CD4-positive, alpha-beta T cell treated with Interleukin-6 at 100 ng/mL for 8 hours (primary cell): ENCODE measurements at places on chromosomes 5 and 9.

DNA sequence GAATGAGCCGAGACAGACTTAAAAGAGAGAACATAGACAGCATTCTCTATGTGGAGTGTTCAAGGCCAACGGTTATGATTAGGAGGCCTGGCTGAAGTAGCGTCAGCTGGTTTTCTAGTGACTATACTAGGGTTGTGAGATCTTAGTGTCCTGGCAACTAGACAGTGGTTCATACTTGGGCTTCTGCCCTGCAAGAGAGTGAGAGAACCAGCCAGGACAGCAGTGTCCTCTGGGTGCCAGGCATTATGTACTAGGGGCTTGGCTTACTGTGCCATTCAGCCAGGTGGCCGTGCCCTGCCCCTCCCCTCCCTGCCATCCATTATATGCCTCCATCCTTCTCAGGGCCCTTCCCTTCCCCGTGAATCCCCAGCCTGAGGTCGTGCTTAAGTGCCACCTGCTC lies 56.8 kb downstream of the TRIO start:
- DNase-seq = no peak

- no peak for DNase-seq
These were observed 929.6 kb upstream of the WWC1 start for GRCh38 chr5:167361795-167362194.

GRCh38 chr9:91116211-91116610 lies 245.5 kb downstream of the AUH start:
- no peak for DNase-seq

DNA sequence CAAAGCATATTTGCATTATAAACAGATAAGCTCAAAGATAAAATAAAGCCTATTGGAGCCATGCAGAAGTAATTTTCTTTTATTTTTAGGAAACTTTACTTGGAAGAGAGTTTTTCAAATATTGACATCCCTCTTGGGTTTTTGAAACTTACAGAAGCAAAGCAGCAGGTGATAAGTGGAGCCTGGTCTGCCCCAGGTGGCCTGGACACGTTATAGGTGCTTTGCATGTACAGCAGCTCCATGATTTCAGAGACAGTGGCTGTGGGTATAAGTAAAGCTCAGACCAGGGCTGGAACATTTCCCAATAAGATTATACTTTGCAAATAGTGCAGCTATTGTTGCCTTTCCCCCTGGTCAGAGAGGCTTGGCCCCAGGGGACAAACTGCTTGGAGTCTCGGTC lies 51.5 kb downstream of the CCDC192 start:
- DNase-seq = no peak

DNA sequence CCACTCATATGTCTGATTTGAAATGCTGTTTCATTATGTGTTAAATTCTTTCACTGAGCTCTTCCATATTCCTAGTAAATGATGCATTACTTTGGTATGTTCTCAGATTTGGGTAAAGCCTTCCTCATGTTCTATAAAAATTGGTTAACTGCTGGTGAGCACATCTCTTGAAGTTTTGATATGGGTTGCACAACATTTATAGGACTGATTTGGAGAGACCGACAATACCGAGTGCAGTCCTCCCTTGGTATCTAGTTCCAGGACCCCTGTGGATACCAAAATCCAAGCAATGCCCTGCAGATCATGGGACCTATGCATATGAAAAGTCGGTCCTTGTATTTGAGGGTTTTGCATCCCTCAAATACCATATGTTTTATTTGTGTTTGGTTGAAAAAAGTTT lies 37.8 kb downstream of the WDR36 start:
- no peak for DNase-seq

- no peak for DNase-seq
These were observed 281.5 kb downstream of the GADD45G start for GRCh38 chr9:89886281-89886700.

- DNase-seq = peak; percentile 53
These were observed 28.0 kb downstream of the LCP2 start for GRCh38 chr5:170269579-170269978.

GRCh38 chr5:129902816-129903215 lies 1.4 kb upstream of the CHSY3 start:
- no peak for DNase-seq

- no peak for DNase-seq
These were observed 340.9 kb upstream of the KIF2A start for GRCh38 chr5:61965069-61965468.

DNA sequence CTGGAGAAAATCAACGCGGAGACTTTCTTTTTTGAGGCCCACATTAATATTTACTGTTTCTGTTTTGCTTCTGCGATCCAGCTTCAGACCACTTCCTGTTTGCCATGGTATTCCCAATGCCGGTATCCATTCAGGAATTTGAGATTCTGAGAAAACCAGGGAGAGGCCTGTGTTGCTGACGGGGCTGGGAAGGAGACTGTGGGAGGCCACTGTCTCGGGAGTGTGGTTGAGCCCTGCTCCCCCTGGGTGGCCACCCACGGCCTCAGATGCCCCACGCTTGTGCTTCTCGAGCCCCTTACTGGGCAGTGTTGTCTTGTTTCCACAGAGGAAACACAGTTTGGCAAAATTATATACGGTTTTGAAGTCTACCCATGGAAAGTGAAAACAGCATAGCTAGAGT lies 403.6 kb upstream of the IRX2 start:
- DNase-seq = no peak

DNA sequence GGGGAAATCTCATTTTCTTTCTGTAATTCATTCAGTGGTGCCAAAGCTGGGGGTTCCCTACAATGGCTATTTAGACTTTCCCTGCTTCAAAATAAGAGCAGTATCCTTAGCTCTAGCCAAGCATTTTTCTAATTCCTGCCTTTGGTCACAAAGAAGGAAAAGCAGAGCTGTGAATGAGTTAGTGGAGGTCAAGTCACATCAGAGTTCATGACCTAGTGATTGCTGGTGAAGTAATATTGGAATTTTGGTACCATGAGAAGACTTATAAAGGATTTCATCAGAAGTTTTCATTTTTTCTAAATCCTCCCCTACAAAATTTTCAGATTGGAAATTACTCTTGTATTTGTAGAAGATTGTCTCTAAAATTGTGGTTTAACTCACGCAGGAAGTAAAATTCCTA lies 28.0 kb downstream of the DNAJC21 start:
- no peak for DNase-seq

- no peak for DNase-seq
These were observed 7.7 kb upstream of the TCOF1 start for GRCh38 chr5:150349681-150350275.
